ENCODE measurements at places on chromosomes 5 and 9.

GRCh38 chr9:99634186-99634585, 187.5 kb upstream of the NR4A3 start:
- DNase-seq: no peak

DNA sequence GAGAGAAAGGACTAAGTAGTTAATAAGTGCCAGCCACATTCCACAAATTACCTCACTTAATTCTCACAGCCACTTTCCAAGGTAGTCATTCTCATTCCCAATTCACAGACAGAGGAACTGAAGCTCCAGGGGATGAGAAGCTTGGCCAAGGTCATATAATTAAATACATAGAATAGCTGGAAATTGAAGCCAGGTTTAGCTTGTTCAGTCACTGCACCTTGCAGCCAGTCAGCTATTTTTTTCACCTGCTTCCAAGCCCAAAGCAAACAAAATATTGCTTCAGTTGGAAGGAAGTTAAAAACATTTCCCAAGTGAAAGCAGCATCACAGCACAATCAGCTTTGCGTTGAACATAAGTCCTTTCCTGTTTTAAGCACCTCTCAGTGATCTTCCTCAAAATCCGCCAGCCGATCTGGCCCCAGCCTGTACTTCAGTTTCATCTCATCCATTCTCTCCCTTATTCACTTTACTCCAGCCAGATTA, 4.8 kb downstream of the ALDH1A1 start:
- DNase-seq: no peak

GRCh38 chr9:101176384-101176783, 147.9 kb downstream of the PLPPR1 start:
- DNase-seq: no peak

GRCh38 chr5:172178301-172178987, 9.6 kb downstream of the STK10 start:
- DNase-seq: peak; percentile 58

DNA sequence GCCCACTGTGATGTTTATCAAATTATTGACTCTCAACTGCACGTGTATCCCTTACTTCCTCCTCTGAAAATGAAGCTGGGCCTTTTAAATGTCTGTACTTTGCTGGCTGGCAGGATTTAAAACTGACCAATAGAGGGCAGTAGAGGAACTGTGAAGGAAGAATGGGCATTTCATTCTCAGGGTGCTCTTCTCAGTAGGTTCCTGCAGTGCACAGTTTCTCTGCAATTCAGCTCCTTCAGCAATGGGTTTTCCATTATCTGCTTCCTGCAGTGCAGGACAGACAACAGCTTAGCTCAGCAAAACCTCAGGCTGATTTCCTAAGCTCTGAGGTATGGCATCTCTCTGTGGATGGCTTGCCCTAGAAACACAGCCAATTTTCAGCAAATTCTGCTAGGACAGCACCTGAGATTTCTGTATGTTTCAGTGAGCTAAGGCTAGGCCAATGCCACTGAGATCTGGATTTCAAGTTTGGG, 298.4 kb upstream of the PRDM9 start:
- peak; percentile 5 for DNase-seq

- no peak for DNase-seq
Observed at GRCh38 chr9:21028466-21028865, 3.0 kb downstream of the HACD4 start.

Data from activated T-cell treated with anti-CD3 and anti-CD28 coated beads, Interleukin-2, amount 50 U/mL, for 72 hours (primary cell).